ENCODE measurements at places on chromosomes 7 and 10. TPM values are rescaled to one million over a fixed set of nuclear protein-coding genes. Genes with fewer than 3 reads are reported as not detected.

DNA sequence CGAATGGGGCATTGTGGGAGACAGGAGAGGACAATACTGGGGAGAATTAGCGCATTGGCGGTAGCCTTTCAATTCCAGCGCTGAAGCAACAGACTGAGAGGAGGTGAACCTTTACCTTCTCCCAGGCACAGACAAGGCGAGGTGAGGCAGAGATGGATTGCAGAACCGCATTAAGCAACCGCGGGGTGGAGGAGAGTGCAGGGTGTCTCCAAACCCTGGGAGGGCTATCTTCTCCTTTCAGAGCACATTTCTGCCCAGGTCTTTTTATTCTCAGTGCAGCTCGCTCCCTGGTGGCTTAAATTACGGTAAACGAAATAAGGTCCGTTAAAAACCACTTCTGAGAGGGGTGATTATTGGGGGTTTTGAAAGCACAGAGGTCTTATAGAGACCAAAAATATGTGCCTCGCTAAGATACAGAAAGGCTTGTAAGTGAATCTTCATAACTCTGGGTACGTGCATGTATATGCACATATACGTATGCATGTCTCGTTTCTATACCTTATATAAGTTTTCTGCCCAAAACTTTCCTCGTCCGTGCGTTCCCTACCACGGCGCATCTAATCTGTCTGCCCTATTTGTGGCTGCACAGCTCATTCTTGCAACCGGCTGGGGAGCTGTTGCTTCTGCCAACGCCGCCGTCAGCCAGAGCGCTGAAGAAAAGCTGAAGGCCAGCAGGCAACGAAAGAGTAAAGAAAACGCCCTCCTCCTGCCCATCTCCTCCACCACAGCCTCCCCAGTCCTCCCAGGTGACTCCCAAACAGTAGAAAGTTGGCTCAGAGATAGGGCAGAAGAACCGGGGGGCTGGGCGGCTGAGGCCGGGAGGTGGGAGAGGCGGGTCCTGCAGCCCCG lies 895 bp upstream of the ZNF804B start:
- no peak for DNase-seq

The CPSF4 gene
- total RNA-seq, result 38.9 TPM

GRCh38 chr10:59387951-59388670 lies 25.8 kb upstream of the FAM13C start:
- no peak for DNase-seq

DNA sequence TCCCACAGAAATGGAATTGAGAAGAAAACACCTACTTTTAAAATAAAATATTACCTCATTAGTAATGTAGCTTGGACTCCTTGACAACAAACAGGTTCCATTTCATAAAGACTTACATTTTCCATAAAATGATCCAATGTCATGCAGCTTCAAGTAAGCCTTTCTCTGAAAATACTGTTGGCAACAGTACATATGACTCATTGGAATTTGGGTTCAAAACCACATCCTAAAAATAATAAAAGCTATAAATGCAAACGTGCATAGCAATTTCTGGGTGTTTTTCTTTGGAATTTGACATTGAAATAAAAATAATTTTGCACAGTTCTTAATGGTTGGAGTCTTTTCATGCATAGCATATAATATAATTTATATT lies 47.9 kb downstream of the FHIP2A start:
- DNase-seq, result no peak

DNA sequence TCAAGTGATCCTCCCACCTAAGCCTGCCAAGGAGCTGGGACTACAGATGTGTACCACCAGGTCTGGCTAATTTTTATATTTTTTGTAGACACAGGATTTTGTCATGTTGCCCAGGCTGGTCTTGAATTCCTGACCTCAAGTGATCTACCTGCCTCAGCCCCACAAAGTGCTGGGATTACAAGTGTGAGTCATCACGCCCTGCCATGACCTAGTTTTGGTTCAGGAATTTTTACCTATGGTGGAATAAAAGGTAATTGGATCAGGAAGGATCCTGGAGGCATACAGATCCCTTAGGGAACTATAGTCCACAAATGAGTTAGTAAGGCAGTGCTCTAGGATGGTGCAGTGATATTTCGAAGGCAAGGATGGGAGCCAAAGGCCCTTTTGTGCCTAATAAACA lies 717.9 kb downstream of the PHTF2 start:
- no peak for DNase-seq

DNA sequence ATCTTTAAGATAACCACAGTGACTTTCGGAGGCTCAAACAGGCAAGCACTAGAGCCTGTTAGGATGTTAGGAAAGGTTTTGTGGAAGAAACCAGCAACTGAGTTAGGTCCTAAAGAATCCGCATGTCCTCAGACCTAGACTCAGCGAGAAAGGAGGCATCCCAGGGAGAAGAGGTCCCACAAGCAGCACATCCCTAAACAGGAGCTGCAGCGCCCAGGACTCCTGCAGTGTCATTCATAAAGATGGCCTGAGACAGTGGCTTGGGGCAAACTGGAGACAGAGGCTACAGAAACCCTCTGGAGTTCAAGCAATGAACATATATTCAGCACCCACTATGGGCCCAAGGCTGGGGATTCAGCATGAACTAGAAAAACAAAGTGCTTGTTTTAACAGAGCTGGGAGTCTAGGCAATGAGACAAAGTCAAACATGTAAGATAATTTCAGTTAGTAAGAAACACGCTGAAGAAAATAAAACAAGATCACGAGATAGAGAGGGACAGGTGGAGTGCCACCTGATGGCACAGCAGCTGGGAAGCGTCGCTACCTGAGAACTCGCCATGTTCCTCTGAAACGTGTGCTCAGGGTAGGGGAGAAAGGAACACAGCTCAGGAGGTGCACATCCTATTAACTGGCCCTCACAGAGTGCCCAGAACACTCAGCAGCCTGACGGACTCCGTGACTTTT lies 48.1 kb downstream of the PARD3 start:
- DNase-seq, result no peak
